Liver (tissue), 10 donors: ENCODE measurements at places on chromosomes 4 and X.

DNA sequence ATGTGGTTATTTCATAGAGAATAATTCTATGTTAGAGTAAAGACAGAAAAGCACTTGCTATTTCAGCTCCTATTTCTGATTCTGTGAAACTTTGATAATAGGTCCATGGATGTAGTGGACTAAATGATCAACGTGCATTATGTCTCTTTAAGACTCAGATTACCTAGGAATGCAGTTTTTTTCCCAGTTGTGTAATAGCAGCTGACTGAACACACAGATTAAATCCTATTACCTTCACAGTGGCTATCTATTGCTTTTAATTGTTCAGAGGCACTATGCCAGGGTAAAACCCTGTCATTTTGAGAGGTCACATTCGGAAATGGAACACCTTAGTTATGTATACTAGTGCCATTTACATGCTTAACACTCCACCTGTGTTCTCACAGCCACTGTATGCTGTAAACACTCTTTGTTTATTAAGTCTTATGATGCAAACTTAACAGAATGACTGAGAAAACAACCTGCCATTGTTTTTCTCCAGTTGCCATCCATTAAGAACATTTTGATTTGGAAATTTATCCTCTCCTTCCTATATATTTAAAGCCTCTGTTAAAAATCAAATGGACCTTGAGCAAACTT lies 70.5 kb downstream of the HPGD start:
- DNase-seq: no peak

DNA sequence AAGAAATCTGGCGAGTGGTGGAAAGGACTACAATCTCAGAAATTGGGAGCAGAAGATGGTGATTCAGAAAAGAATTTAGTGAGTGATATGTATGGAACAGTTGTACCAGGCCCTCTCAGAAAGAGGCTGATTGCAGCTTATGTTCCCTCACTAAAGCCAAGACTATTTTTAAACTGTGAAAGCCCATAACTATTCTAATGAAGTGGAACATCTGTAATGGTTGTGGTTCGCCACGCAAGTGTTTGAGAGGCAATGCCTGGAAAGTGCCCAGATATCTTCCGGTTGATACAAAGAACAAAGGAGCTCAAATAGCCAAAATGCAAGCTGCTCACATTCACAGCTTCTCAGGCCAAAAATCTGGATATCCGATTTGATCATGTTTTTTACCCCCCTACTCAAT lies 1250.7 kb downstream of the RAPGEF2 start:
- no peak for DNase-seq

GRCh38 chr4:153521999-153522801 lies 56.0 kb downstream of the TMEM131L start:
- DNase-seq: no peak

DNA sequence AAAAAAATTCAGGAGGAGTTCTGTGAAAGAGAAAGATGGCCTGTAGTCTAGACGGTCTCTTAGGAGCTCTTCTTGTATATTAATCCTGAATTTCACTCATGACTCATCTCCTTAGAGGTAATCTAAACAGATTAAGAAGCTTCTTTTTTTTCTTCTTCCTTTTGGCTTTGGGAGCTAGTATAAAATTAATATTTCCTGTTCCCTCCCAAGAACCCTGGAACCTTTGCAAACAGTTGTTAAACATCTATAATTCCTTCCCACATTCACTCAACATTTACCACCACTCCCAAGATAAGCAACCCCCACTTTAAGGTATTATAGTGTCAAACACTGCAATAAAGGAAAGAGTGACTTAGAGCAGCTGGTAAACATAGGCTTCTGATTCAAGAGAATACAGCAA lies 146.4 kb upstream of the EDNRA start:
- no peak for DNase-seq

DNA sequence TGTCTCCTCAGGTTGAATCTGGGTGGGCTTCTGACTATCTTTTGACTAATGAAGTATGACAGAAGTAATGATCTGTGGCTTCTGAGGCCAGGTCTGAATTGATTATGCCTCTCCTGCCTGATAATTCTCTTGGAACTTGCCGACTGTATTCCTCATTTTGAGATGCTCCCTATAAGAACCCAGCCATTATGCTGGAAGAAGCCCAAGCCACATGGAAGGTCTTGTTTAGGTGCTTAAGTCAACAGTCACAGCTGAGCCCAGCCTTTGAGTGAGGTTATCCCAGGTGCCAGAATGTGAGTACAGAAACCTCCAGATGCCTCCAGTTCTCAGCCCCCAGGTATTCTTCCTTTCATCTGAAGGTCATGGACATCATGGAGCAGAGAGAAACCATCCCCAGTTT lies 456.6 kb downstream of the IL15 start:
- no peak for DNase-seq

DNA sequence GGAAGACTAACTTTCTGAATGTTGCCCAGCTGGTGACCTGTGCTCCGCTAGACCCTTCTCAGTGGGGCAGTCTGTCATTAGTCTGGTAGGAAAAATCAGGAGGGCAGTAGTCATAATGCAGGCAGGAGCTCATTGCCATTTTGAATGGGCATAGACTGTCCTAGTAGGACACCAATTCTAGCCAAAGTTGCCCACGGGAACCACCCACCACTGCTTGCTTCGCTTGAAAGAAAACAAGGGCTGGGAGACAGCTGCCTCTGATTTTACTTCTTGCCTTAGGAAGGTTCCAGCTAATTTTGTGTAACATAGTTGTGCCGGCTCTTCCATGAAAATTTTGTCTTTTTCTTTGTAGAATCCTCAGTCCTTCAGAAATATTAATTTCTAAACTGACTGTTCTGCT lies 23.3 kb downstream of the HOPX start:
- no peak for DNase-seq

GRCh38 chr4:56551516-56551915 lies 45.9 kb downstream of the ARL9 start:
- no peak for DNase-seq

- DNase-seq: no peak
Observed at GRCh38 chr4:80876810-80877209, 153.7 kb upstream of the BMP3 start.

DNA sequence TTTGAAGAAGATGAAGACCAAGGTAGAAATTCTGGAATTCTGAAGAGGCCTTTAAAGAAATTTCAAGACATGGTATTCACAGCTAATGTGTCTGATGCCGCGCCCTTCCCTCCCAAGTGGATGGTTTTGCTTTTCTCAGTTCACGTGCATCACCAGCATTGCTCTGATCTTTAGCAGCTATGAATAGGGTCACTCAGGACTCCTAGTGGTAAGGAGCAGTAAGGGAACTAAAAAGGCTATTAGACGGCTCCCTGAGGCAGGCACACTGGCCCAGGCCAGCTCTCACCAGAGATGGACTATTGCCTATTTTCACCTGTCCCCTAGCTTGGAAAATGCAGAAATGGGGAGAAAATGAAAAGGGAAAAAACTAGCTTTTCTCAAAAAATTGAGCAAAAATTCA lies 447.5 kb upstream of the RASGEF1B start:
- DNase-seq: no peak

- no peak for DNase-seq
Observed at GRCh38 chr4:95231681-95232080, 317.1 kb downstream of the UNC5C start.

GRCh38 chrX:7926914-7927258 lies 327 bp downstream of the PNPLA4 start:
- no peak for DNase-seq

- no peak for DNase-seq
Observed at GRCh38 chrX:32873786-32874185, 337.6 kb downstream of the DMD start.

GRCh38 chrX:20329435-20329834 lies 62.7 kb upstream of the RPS6KA3 start:
- no peak for DNase-seq

DNA sequence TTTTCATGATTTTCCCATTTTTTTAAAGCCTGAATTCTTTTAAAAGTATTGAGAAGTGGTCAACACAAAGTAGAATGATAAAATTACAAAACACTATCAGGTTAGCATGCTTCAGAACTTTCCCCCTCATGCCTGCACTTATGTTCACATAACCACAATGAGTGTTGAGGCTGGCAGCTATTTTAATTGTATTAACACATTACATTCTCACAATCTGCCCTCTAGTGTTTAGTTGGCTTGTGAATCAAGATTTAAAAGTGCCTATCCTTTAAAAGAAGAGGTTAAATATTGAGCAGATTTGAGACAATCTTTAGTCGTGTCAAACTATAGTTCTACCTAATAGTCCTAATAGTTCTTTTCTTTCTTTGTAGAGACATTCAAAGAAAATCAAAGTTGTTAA lies 93.6 kb upstream of the NAP1L5 start:
- DNase-seq: no peak
